LNCaP clone FGC (cell line): ENCODE measurements at places on chromosomes 11 and 22.

- no peak for DNase-seq
Measured at GRCh38 chr11:126700768-126701519, 299.6 kb downstream of the KIRREL3 start.

DNA sequence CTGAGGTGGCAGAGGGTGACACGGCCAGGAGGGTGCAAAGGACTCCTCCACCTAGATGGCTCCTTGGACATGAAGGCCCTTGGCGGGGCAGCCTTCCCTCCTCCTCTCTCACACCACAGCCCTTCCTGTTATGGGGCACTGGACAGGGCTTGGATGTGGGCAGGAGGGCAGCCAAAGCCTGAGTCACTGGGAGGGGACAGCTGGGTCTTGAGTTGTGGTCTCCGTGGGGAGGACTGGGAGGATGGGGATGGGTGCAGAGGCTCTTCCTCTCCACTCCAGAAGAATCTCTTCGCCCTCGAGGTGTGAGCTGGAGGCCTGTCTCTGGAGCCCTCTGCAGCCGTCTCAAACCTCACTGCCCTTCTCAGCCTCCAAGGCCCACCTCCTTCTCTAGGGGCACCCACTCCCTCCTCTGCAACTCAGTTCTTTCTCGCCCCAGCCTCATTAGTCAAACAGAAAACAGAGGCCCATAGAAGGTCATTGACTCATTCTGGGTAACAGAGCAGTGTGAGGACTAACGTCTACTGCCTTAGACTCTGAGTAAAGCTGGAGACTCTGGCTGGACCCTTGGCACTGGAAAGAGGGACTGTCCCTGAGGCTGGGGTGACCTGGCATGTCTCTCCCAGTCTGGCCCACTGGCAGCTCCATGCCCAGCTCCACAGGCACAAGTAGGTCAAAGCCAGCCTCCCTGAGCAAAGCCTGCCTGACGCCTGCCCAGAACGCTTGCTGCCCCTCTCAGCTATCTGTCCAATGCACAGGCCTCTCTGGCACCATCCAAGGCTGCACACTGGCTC, 47.5 kb upstream of the CDON start:
- no peak for DNase-seq

DNA sequence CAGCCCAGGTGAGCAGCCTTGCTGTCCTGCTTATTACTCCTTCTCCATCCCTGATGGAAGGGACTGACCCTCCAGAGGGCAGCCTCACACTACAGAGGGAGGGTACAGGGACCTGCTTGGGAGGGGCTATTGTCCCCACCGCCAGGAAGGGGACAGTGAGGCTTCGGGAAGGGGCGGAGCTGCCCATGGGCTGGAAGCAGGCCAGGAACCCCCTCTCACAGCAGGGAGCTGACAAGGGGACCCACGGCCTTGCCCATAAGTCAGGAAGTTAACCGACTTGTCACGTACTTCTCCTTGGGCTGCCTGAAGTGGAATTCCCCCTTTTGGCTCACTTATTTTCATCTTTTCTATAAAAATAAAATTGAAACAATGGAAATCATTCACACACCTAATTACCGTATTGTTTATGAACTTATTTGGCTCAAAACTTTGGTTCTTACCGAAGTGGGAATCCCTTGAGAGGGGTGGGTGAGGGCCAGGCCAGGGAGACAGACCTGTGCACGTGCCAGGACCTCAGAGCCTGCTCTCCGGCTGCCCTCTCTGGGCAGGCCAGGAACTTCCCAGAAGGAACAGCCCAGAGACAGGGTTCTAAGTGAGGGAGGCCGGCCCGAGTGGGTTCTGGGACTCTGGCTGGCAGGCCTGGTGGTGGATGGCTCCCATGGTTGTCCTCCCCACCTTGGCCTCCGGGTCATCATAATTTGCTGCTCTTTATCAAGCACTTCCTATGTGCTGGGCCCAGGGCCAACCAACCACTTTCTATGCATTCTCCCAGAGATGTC, 5.8 kb downstream of the MGAT3 start:
- no peak for DNase-seq

DNA sequence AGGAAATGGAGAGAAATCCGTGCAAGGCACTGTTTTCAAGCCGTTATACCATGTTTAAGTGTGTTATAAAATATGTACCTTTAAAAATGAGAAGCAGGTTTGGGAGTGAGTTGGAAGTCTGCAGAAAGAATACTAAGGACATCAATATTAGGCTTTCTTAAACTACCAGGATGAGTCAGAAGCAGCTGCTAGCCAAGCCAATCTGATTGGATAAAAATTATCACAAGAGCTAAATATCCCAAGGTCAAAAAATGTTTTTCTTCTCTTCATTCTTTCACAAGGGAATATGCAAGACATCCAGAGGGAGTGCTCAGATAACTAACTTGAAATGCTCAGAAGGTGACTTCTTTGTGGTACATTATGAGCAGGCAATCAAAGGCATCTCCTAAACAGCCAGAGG, 19.3 kb upstream of the CKAP5 start:
- no peak for DNase-seq

DNA sequence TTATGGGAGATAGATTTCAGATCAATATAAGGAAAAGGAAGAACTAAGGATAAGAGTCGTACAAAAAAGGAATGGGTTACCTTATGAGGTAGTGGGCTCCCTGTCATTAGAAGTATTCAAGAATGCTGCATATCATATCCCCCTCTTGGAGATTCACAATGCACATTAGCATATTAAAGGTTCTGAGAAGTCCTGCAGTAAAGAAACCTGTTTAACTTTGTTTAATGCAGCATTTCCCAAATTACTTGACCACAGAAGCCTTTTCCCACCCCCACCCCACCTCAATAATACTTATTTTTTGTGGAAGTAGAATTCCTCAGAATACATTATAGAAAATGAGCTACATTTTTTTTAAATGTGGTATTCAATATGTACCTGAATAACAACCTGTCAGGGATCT, 30.9 kb downstream of the PHF21A start:
- no peak for DNase-seq
